Stimulated activated CD8-positive, alpha-beta memory T cell treated with anti-CD3 and anti-CD28 coated beads, Interleukin-7, amount 100 ng/mL, for 1 hour (primary cell): ENCODE measurements at places on chromosomes 12 and 14.

DNA sequence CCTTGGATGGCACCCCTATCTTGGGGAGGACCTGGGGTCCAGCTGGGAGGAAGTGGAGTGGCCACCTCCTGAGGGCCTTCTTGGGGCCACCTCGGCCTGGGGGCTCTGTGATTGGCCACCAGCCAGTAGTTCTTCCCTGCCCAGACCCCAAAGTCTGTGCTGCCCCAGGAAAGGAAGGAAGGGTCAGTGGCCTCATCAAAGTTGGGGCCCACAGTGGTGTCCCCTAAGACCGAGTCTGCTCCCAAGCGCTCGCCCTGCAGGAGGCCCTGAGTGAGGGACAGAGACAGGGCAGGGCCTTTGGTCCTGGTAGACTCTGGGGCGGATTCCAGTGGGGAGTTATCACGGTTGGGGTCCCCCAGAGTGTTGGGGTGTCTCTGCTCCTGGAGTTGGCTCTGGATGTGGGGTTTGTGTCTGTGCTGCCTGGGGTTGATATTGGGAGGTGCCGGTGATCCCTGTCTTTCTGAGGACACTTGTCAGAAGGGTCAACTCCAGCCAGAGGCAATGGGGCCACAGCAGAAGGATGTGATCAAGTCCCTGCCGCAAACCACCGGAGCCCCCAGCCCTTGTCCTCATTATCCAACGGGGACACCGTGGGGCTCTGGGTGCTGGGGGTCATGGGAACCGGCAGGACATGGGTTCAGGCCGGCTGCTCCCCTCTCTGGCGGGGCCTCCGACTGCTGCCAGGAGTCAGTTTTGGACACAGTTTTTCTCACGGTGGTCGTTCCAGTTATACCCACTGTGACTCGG is 364.3 kb downstream of the TMEM121 start:
- no peak for DNase-seq

DNA sequence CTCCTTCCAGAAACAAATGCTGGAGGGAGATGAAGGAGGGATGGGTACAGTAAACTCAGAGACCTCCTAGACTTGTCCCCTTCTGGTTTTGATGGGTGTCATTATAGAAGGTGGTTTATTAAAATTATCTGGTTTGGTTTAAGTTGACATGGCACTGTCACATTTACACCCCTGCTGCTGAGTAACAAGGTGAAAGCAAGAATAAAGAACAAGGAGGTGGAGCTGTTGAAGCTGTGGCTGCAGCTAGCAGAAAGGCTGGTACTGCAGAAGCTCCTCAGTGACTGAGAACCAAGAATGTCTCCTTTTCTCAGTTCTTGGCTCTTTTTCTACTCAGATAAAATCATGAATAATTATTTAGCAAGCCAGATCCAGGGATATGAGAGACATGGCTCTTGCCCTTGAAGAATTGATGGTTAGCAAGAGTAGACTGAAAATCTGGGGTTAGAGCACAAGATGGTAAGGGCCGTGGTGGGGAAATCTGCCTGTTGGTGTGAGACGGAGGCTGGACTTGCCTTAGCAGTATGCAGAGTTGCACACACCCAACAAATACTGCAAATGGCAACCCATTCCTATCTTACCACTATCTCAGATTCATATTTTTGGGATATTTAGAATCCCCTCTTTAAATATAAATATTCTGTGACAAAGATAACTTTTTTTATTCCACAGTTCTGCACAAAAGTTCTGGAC is at the start of gene GZMH:
Gene GZMH (minus strand): TSS at position 31 of the 690 bp plus-strand sequence. CDS start 72 bp downstream, outside the sequence.
- no peak for DNase-seq

DNA sequence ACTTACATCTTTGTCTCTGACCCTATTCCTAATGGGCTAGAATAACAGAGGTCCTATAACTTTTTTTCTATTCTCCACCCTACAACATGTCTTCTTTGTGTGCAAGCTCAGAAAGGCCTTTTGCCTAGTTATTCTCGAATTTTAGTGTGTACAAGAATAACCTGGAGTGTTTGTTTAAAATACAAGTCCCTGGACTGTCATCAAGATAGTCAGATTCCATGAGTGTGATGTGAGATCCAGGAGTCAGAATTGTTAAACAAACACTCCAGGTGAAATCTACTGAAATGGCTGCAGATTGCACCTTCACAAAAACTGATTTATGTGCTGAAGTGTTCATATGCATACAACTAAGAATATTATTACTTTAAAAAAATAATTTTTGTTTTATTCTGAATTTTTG is 114.4 kb upstream of the DIO2 start:
- no peak for DNase-seq

GRCh38 chr12:46534327-46534840 is 161.8 kb upstream of the SLC38A2 start:
- DNase-seq = no peak

DNA sequence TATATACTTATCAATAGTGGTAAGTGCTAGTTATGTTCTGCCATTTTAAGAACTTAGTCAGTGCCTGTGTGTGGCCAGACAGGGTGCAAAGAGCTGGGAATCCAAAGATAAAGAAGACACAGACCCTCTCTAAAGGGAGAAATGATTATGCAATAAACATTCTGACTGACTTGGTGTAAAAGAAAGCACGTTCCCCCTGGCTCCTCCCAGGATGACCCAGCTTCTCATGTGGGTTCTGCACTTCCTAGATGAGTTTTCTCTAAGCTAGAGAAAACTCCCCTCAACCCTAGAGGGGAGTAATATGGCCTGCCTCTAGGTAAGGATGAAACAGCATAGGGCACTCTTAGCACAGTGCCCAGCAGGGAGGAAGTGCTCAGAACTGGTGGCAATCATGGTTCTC is 231.2 kb downstream of the VRK1 start:
- DNase-seq = no peak

DNA sequence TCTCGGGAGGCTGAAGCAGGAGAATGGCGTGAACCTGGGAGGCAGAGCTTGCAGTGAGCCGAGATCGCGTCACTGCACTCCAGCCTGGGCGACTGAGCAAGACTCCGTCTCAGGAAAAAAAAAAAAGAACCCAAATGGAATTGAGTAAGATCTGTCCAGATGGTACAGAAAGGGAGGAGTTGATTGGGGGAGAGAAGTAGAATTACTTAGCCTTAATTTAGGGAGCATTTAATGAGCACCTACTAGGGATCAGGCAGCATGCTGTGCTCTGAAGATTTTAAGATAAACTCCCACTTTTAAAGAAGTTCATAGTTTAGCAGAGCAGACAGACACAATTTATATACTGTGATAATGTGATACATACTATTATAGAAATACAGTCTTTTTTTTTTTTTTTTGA is 4.5 kb downstream of the RAB5B start:
- no peak for DNase-seq

DNA sequence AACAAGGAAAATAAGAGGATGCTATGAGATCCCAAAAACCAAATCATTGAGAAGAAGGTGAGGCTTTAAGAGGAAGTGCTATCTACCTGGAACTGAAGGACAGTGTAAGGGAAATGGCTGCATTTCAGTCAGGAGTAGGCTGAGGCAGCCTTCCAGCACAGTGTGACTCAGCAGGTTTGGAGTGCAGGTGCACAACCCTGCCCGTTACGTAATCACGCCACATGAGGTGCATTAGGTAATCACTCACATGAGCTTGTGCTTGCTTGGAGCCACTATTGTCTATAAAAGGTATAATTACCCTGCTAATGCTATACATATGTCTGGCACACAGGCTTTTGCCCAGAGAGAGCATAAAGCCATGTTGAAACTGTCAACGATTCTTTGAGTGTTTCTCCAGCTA is 74.9 kb downstream of the DIO2 start:
- no peak for DNase-seq

GRCh38 chr12:7605900-7606465 is 59.7 kb downstream of the APOBEC1 start:
- no peak for DNase-seq

GRCh38 chr12:25801734-25802133 is 156.7 kb upstream of the RASSF8 start:
- no peak for DNase-seq

DNA sequence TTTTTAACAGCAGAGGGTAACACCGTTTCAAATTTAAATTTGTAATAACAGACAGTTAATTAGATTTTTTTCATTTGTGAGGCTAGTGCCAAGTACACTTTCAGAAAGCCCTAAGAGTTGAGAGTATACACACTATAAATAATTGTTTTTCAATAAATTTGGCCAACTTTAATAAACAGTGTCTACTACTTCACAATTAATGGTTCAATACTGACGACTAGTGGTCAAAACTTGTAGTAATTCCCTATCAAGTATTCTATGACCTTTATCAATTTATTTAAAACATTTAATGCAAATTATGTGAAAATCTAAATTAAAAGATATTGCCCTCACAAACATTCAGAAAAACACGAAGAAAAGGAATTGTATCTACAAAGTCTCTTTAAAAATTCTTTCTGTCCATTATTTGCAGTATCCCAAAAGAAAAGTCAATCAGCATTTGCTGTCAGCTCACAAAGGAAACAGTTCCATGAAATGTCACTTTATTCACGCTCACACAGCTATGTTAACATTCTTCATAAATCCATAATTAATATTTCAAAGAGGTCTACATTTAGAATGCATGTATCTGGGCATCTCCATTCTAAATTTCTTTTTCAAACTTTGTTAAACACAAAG is 91.2 kb downstream of the CEP128 start:
- DNase-seq = no peak
